ENCODE measurements at places on chromosomes 6 and 20.

- DNase-seq: no peak
Observed at GRCh38 chr6:76230711-76231110, 158.2 kb upstream of the IMPG1 start.

DNA sequence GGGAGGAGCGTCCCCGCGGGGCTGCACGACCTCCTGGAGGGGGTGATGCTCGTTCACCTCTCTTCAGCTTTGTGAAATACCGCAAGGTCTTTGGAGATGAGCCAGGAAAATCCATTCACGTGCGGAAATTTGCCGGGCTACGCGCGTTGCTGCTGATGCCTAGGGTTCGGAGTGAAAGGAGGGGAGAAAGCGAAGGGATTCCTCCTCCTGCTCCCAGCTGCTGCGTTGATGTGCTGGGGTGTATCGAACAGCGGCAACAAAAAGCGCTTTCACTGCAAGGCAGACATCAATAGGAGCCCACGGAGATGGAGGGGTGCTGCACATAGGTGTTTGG is 391 bp upstream of the B3GAT2 start:
- DNase-seq: no peak

GRCh38 chr20:51447097-51447764 is 95.3 kb downstream of the NFATC2 start:
- no peak for DNase-seq

DNA sequence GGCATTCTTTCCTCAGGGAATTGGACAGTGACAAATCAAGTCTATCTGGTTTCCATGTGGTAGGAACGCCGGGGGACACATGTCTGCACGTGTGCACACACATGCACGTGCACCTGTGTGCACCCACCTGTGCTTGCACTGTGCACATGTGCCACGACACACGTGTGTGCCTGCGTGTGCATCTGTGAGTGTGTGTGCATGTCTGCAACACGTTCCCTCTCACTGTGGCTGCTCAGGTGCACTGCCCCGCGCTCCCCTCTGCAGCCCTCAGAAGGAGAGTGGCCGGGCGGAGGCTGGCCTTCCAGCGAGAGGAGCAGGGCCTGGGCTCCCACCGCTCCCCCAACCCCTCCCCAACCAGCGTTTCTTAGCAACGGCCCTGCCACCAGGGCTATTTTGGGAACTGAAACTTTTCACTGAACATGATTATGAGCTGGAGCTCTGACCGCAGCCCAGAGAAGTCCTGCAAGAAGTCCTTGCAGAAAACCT is 147.8 kb downstream of the PHACTR3 start:
- DNase-seq: no peak

GRCh38 chr6:160222491-160222890 is 36.1 kb downstream of the SLC22A2 start:
- DNase-seq: no peak

DNA sequence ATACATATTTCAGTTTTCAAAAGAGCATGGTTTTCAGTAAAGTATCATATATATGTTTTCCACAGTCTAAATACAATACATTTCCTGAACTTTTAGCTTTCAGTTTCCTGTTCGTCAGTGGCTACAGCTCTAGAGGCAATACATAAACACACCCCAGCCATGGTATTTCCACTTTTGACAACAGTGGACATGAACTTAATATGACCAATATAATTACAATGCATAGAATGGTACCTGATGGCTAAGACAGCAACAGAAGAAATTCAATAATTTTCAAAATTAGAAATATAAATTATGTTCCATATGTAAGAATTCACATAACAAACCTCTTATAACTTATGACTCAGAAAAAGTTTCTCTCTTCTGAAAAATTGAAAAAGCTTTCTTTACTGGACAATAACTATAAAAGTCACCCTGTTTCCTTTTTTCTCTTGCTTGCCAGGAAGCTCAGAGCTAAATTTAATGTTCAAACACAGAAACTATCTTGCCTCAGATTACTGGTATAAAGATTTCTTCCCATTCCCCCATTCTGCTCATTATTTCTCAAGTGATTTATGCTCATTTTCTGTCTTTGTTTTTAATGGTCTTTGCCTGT is 19.2 kb downstream of the FKBP5 start:
- no peak for DNase-seq

GRCh38 chr6:170076466-170077165 is 214.3 kb downstream of the DLL1 start:
- no peak for DNase-seq

DNA sequence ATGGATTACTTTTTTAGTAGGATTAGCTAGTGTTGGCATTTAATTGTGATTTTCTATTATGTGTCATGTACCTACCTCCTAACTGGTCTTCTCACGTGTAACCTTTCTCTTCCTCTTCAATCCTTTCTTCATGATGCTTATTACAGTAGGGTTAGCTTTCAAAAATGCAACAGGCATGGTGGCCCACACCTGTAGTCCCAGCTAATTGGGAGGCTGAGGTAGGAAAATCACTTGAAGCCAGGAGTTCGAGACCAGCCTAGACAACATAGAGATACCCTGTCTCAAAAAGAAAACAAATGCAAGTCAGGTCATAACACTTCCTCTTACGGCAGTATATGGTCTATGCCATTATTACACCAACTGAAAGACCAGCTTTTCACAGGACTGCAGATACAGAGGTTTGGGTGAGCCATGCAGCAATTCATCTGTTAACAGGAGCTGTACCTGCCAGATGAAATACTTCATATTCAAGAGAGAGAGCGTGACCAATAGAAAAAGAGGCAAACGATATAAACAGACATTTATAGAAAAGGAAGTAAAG is 195.0 kb downstream of the TMEM242 start:
- no peak for DNase-seq

- no peak for DNase-seq
Observed at GRCh38 chr6:121686611-121687023, 251.2 kb downstream of the GJA1 start.

DNA sequence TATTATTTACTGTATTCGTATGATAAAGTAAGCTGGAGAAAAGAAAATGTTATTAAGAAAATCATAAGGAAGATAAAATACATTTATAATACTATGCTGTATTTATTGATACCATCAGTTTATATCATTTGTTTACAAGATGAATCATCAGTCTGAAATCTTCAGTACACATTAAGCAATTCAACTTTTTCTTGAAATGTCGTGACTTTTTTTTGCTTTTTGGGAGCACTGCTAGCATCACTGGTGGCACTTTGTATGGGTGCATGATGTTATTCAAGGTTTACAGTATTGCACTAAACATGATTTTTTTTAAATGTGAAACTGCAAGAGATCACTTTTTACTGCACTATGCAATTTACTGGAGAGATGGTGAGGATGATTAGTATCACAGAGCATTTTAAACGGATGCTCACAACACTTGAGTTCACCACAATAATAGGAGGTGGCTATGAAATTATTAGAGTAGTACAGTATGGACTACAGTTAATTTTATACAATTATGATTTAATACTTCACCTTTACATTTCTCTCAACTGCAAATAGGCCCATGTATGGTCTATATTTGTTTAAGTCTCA is 85.9 kb downstream of the SNAP25 start:
- no peak for DNase-seq

DNA sequence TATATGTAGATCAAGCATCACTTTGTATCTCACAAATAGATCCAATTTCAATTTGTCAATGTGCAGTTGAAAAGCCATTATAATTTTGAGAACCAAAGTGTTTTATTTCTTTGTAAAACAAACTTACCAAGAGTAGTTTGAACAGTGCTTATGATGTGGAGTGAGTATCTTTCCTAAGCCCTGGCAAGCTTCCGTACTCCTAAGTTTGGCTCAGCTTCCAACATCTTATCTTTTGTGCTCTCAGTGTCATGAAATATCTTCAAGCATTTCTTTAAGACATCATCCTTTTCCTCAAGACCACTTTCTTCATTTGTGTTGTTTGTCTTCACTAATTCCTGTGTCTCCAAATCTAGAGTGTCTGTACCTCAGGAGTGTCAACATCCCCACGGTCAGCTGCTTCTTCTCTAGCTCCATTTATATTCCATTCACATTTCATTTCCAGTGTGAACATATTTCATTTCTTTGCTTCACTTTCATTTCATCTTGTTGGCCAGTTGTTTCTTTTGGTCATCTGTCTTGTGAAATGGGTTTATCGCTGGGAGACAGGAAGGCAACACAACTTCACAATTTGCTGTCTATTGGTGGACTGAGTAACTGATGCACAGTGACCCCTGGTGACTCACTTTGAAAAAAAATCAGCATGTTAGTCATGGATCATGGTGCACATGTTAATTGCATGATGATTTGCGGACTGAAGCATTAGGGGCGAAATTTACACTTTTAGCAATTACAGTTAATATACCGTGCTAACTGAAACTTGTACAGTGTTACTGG is 36.9 kb downstream of the SLC24A3 start:
- DNase-seq: no peak

DNA sequence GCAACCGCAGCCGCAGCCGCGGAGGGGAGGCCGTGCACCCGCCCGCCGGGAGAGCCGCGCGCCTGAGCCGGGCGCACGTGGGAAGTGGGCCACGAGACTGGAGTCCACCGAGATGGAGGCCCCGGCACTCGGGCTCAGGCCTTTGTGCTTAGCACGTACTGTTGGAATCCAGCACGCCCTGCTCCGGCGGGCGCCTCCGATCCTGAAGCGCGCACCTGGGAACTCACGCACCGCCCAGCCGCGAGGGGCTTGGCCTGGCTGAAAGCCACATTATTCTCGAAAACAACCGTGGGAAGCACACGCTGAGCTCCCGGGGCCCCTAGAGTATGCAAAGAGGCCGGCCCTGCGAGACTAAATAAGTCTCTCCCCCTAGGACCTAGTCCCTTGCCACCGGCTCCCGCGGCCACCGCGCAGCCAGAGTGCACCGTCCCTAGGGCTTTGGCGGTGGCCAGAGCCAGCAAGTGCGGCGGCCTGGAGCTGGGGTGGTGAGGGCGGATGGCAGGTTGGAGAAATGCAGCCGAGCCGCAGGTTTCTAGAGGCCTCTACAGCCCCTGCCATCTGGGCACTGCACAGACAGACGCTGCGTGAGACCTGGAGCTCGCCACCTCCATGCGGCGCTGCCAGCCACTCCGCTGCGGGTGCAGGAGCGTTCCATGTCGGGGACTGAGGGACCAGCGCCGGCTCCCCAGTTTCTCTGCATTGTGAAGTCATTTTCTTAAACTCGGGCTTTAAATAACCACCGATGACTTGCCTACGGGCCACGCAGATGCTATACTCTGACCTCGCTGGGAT is 42.0 kb upstream of the LY86 start:
- peak; percentile 5 for DNase-seq

GRCh38 chr20:25005220-25005619 is 12.7 kb upstream of the APMAP start:
- no peak for DNase-seq

DNA sequence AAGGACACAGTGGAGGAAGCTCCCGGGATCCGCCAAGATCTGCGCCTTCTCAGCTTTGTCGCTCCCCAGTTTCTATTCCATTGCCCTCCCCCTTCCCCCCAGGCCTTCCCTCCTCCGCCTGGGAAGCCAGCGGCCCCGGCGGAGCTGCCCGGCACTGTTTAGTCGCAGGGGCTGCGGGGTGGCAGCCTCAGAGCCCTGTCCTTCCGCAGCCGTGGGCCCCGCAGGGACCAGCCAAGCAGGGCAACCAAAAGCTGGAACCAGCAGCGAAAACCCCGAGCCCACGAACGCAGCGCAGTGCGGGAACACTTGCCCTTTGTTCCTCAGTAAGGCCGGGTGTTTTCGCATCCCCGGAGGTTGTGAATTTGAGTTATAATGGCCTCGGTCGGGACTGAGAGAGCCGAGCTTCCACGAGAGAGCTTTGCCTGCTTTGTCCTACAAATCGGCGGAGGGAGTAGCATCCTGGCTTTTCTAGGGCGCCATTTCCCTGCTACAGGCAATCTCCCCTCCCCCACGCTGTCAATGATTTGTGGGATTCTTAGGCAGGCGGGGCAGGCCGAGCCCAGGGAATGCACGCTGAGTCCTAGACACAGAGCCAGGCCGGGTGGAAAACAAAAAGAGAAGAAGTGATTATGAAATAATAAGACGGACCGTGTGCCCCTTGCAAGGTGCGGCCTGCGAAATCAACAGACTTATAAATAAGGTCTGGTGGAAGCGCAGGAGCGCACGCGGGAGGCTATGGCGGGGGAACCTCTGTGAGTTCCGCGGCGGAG is 4.0 kb upstream of the TUBB2B start:
- DNase-seq: no peak

DNA sequence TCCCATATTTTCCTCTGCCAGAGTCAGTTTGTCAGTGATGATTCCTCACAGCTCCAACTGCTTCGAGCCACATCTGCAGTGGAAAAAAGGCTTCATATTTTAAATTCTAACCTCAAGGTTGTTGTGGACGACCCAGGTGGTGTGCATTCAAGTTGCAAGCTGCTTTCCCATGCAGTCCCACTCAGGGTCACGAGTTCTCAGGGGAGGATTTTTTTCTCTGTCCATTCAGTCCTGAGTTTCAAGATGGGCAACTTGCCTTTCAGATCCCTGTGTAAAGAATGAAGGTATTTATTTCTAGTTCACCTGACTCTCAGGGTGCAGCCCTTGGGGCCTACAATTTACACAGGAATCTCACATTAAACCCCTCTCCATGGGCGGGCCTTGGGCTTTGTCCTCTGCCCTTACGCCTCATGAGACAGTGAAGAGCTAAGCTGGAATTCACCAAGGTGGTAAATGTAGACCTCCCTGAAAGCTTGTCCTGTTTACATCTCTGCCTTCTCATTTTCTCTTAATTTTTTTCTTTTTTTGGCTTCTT is 65.9 kb downstream of the TPD52L1 start:
- no peak for DNase-seq

- DNase-seq: no peak
Observed at GRCh38 chr6:148528292-148528691, 185.7 kb downstream of the SASH1 start.

DNA sequence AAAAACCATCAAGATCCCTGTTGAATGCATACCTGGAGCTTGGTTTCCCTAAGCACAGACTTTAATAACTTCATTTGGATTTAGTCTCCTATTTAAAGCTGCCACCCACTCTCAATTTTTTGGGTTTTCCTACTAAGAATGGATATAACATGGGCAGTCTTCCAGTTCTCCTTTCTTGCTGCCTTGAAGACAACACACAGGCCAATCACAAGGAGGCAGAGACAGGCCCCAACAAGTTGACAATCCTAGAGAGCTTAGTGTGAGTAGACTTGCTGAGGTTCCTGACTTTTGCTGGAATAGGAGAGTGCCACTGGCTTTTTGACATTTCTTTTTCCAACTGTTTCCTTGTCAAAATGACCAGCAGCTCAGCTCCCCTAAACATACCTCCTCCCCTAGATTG is 112.3 kb upstream of the ESR1 start:
- DNase-seq: no peak

- no peak for DNase-seq
Observed at GRCh38 chr6:16399695-16400094, 161.3 kb downstream of the GMPR start.

GRCh38 chr20:8790442-8791074 is 278.3 kb upstream of the PLCB4 start:
- DNase-seq: no peak

GRCh38 chr6:25295651-25296050 is 16.5 kb downstream of the CARMIL1 start:
- no peak for DNase-seq

DNA sequence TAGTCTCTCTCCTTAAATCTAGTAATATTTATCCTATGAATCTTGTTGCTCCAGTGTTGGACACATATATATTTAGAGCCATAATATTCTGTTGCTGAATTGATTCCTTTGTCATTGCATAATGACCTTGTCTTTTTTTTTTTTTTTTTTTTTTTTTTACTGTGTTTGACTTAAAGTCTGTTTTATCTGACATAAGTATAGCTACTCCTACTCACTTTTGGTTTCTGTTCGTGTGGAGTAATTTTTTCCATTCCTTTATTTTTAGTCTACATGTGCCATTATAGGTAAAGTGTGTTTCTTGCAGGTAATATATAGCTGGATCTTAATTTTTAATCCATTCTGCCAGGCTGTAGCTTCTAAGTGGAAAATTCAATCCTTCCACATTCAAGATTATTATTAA is 166.5 kb downstream of the GMDS start:
- no peak for DNase-seq

GRCh38 chr6:52363228-52363867 is 1.4 kb downstream of the PAQR8 start:
- no peak for DNase-seq
